ENCODE measurements at places on chromosomes 4 and X.

- no peaks in the 10 kb centered on the region for H3K36me3 ChIP-seq
- no peak overlapping the region for H3K27ac ChIP-seq
- H3K4me1 ChIP-seq, result peaks cover 26% of the 10 kb centered on the region
- H3K4me3 ChIP-seq, result peak overlapping the region; percentile 52
- DNase-seq, result no peak
- peaks cover 79% of the 10 kb centered on the region for H3K27me3 ChIP-seq
Measured at GRCh38 chr4:2060611-2061185, 1.6 kb downstream of the NAT8L start.

DNA sequence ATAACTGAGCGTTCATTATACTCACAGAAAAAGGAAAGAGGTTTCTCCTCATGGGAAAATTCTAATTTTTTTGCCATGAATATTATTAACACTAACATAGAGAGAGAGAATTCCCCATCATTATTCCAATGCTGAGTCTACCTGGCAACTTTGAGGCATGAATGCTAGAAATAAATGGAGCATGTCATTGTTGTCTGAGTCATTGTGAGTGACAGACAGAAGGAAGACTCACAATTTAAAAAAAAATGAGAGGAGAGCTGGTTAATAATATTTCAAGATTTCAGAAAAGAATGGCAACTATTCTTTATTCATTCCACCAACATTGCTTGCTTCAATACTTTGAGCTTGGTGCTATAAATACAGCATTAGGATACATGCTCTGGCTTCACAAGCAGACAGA is 170.4 kb upstream of the HS3ST1 start:
- H3K27ac ChIP-seq, result no peak overlapping the region
- DNase-seq, result no peak
- no peaks in the 10 kb centered on the region for H3K36me3 ChIP-seq

DNA sequence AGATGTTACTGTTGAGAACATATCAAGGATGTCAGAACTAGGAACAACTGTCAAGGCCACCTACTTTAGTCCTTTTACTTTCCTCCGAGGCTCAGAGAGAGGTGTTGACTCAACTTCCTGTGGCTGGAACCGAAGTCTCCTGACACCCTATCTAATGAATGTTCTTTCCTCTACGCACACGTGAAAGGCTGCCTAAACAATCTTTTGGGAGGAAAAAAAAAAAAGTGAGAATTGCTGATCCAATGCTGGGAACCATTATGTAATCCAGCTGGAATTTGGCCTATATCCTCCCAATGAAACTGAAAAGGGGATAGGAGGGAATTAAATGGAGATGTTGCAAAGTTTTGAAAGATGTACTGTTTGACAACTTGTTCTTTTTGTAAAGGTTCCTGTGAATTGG is 8.3 kb upstream of the MAP7D3 start:
- no peak overlapping the region for H3K4me3 ChIP-seq
- DNase-seq, result no peak
- no peaks in the 10 kb centered on the region for H3K4me1 ChIP-seq

- no peak overlapping the region for H3K4me3 ChIP-seq
- no peak overlapping the region for H3K27ac ChIP-seq
- peaks cover 13% of the 10 kb centered on the region for H3K4me1 ChIP-seq
- no peaks in the 10 kb centered on the region for H3K27me3 ChIP-seq
- no peaks in the 10 kb centered on the region for H3K36me3 ChIP-seq
- DNase-seq, result no peak
Measured at GRCh38 chr4:48049483-48049882, 32.9 kb downstream of the NIPAL1 start.

DNA sequence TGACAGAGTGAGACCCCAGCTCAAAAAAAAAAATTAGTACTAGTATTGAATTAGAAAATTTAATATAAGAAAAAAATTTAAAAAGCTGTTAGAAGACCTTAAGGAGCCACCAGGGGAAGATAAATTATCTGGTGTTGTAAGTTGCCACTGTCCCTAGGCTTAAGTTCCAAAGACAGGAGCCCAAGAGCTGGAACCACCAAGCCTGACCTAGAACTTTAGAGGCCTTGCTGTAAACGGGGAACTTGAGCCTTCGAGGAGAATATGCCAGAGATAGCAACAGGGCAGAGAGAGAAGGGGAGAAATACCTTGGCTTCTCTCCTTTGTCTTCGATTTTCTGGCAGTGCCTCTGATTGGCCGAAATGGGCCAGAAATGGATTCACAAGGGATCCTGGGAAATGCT is 8.9 kb downstream of the USP53 start:
- no peak for DNase-seq
- H3K27ac ChIP-seq, result no peak overlapping the region
- no peaks in the 10 kb centered on the region for H3K27me3 ChIP-seq
- H3K4me1 ChIP-seq, result no peaks in the 10 kb centered on the region
- peaks cover 39% of the 10 kb centered on the region for H3K36me3 ChIP-seq
- no peak overlapping the region for H3K4me3 ChIP-seq

DNA sequence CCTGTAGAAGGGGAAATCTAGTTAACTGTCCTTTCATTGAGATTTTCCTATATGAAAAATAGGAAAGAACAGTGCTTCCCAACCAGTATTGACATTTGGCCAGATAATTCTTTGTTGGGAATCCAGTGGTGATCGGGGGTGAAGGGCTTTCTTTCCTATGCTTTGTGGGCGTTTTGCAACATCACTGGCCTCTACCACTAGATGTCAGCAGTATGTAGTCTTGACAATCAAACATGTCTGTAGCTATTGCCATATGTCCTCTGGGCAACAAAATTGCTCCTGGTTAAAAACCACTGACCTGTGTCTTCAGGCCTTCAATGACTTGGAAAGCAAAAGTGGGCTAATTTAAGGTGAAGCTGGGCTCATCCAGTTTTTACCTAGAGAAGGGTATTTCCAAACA is 658.5 kb downstream of the DACH2 start:
- H3K4me1 ChIP-seq, result no peaks in the 10 kb centered on the region
- H3K27ac ChIP-seq, result no peak overlapping the region
- no peak for DNase-seq
- H3K4me3 ChIP-seq, result no peak overlapping the region
- no peaks in the 10 kb centered on the region for H3K27me3 ChIP-seq
- H3K36me3 ChIP-seq, result no peaks in the 10 kb centered on the region

GRCh38 chr4:9899306-9900055 is 118.0 kb downstream of the DRD5 start:
- no peaks in the 10 kb centered on the region for H3K27me3 ChIP-seq
- no peak overlapping the region for H3K27ac ChIP-seq
- no peaks in the 10 kb centered on the region for H3K4me1 ChIP-seq
- H3K36me3 ChIP-seq, result no peaks in the 10 kb centered on the region

DNA sequence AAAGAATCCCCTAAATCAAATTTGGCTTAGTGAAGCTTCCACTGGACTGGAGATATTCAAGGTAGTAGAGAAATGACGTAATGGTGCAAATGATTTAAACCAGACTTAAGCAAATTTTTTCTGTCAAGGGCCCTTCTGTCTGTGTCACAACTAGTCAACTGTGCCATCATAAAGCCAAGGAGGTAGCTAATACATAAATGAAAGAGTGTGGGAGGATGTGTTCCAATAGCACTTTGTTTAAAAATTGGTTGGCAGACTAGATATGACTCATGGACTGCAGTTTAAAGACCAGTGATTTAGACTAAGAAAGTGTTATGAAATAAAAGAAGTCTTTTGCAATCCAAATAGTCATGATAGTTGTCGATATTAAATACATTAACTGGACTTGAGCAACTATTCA is 24.3 kb upstream of the TEX13C start:
- no peak overlapping the region for H3K4me3 ChIP-seq
- H3K27ac ChIP-seq, result no peak overlapping the region
- H3K36me3 ChIP-seq, result no peaks in the 10 kb centered on the region
- H3K4me1 ChIP-seq, result no peaks in the 10 kb centered on the region

GRCh38 chr4:140312100-140312499 is 61.3 kb upstream of the SCOC start:
- no peak for DNase-seq
- H3K27me3 ChIP-seq, result no peaks in the 10 kb centered on the region
- peaks cover 22% of the 10 kb centered on the region for H3K4me1 ChIP-seq
- H3K27ac ChIP-seq, result no peak overlapping the region

GRCh38 chr4:82172186-82172585 is 201.6 kb downstream of the HNRNPD start:
- H3K27ac ChIP-seq, result no peak overlapping the region
- H3K4me3 ChIP-seq, result no peak overlapping the region
- H3K36me3 ChIP-seq, result no peaks in the 10 kb centered on the region
- no peaks in the 10 kb centered on the region for H3K4me1 ChIP-seq

DNA sequence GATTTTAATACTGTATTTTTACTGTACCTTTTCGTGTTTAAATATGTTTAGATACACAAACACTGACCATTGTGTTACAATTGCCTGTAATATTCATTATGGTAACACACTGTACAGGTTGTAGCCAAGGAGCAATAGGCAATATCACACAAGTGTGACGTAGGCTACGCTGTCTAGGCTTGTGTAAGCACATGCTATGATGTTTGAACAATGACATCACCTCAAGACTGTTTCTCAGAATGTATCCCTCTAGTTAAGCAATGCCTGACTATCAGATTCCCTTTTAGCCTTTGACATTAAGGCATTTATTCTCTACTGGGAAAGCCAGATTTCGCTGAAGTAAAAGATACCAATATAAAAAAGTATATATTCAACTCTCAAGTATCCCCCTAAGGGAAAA is 66.2 kb downstream of the VCX3A start:
- H3K4me1 ChIP-seq, result no peaks in the 10 kb centered on the region
- H3K4me3 ChIP-seq, result no peak overlapping the region
- H3K36me3 ChIP-seq, result no peaks in the 10 kb centered on the region
- no peak overlapping the region for H3K27ac ChIP-seq
- H3K27me3 ChIP-seq, result no peaks in the 10 kb centered on the region

- no peaks in the 10 kb centered on the region for H3K36me3 ChIP-seq
- H3K4me1 ChIP-seq, result peaks cover 7% of the 10 kb centered on the region
- H3K4me3 ChIP-seq, result no peak overlapping the region
- H3K27ac ChIP-seq, result peak overlapping the region; percentile 22
- no peaks in the 10 kb centered on the region for H3K27me3 ChIP-seq
Measured at GRCh38 chr4:168743601-168744000, 246.7 kb downstream of the PALLD start.

GRCh38 chr4:51843309-51844152 is 578 bp downstream of the DCUN1D4 start:
- H3K4me3 ChIP-seq, result peak overlapping the region; percentile 83
- peak overlapping the region; percentile 90 for H3K27ac ChIP-seq
- H3K27me3 ChIP-seq, result no peaks in the 10 kb centered on the region

- H3K4me3 ChIP-seq, result no peak overlapping the region
- H3K36me3 ChIP-seq, result peaks cover 6% of the 10 kb centered on the region
- no peaks in the 10 kb centered on the region for H3K27me3 ChIP-seq
Measured at GRCh38 chr4:41661442-41662076, 87.0 kb downstream of the PHOX2B start.

GRCh38 chrX:29461039-29461438 is 754.3 kb upstream of the MAGEB2 start:
- no peak overlapping the region for H3K4me3 ChIP-seq
- H3K27ac ChIP-seq, result no peak overlapping the region
- H3K27me3 ChIP-seq, result no peaks in the 10 kb centered on the region
- no peak for DNase-seq

GRCh38 chrX:37755025-37755424 is 24.8 kb upstream of the CYBB start:
- H3K36me3 ChIP-seq, result no peaks in the 10 kb centered on the region
- H3K4me1 ChIP-seq, result no peaks in the 10 kb centered on the region
- no peaks in the 10 kb centered on the region for H3K27me3 ChIP-seq
- no peak overlapping the region for H3K27ac ChIP-seq
- no peak overlapping the region for H3K4me3 ChIP-seq
- DNase-seq, result no peak

- no peaks in the 10 kb centered on the region for H3K4me1 ChIP-seq
- H3K4me3 ChIP-seq, result no peak overlapping the region
Measured at GRCh38 chr4:77190053-77190452, 33.0 kb downstream of the CCNG2 start.

- no peak overlapping the region for H3K27ac ChIP-seq
- H3K36me3 ChIP-seq, result no peaks in the 10 kb centered on the region
- no peaks in the 10 kb centered on the region for H3K27me3 ChIP-seq
- H3K4me3 ChIP-seq, result no peak overlapping the region
- H3K4me1 ChIP-seq, result no peaks in the 10 kb centered on the region
Measured at GRCh38 chrX:124573468-124573867, 227.1 kb downstream of the SH2D1A start.

GRCh38 chr4:185332575-185333464 is 62.9 kb downstream of the LRP2BP start:
- DNase-seq, result no peak
- no peaks in the 10 kb centered on the region for H3K4me1 ChIP-seq
- H3K27ac ChIP-seq, result no peak overlapping the region

- H3K4me3 ChIP-seq, result no peak overlapping the region
- H3K36me3 ChIP-seq, result no peaks in the 10 kb centered on the region
- H3K27ac ChIP-seq, result no peak overlapping the region
- no peak for DNase-seq
- H3K4me1 ChIP-seq, result no peaks in the 10 kb centered on the region
Measured at GRCh38 chr4:23324021-23324690, 565.7 kb downstream of the PPARGC1A start.

GRCh38 chr4:26319949-26320537 is 771 bp upstream of the RBPJ start:
- DNase-seq, result no peak
- peaks cover 33% of the 10 kb centered on the region for H3K4me1 ChIP-seq
- H3K36me3 ChIP-seq, result no peaks in the 10 kb centered on the region
- peak overlapping the region; percentile 96 for H3K27ac ChIP-seq
- H3K27me3 ChIP-seq, result no peaks in the 10 kb centered on the region

DNA sequence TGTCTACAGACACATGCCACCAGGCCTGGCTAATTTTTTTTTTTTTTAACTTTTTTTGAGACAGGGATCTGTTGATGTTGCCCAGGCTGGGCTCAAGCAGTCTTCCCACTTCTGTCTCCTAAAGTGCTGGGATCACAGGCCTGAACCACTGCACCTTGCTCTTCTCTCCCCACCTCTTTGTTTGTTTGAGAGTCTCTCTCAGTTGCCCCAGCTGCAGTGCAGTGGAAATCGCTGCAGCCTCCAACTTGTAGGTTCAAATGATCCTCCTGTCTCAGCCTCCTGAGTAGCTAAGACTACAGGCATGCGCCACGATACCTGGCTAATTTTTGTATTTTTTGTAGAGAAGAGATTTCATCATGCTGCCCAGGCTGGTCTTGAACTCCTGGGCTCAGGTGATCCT is 115.6 kb downstream of the LARP7 start:
- no peak overlapping the region for H3K4me3 ChIP-seq
- DNase-seq, result no peak
- H3K36me3 ChIP-seq, result no peaks in the 10 kb centered on the region
- no peaks in the 10 kb centered on the region for H3K27me3 ChIP-seq

- no peaks in the 10 kb centered on the region for H3K36me3 ChIP-seq
- H3K4me1 ChIP-seq, result no peaks in the 10 kb centered on the region
- H3K27me3 ChIP-seq, result no peaks in the 10 kb centered on the region
- H3K27ac ChIP-seq, result no peak overlapping the region
- H3K4me3 ChIP-seq, result no peak overlapping the region
Measured at GRCh38 chr4:170949084-170949483, 859.3 kb upstream of the AADAT start.
